ENCODE measurements at places on chromosomes 2 and 18.

DNA sequence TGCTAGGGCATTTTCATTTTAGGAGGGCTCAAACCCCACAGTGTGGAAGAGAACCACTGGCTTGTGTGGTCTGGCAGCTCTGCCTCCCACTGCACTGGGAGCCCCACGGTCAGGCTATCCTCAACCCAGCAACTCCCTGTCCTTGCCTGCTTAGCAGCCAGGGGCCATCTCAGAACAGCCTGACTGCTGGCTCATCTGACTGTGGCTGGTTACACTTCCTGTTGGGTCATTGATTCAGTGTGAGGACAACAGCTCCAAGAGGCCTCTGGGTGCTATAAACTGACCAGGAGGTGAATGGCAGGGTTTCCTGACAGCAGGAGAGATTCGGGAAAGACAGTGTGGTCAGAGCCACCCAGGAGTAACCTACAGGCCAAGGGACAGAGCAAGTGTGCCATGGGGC, 40.1 kb downstream of the AMER3 start:
- no peak for DNase-seq

GRCh38 chr2:19739256-19739655, 162.5 kb downstream of the TTC32 start:
- DNase-seq: no peak

GRCh38 chr2:173090276-173090877, 14.7 kb downstream of the MAP3K20 start:
- no peak for DNase-seq

- no peak for DNase-seq
These were observed 1.3 kb downstream of the PGAP1 start for GRCh38 chr2:196925051-196925767.

DNA sequence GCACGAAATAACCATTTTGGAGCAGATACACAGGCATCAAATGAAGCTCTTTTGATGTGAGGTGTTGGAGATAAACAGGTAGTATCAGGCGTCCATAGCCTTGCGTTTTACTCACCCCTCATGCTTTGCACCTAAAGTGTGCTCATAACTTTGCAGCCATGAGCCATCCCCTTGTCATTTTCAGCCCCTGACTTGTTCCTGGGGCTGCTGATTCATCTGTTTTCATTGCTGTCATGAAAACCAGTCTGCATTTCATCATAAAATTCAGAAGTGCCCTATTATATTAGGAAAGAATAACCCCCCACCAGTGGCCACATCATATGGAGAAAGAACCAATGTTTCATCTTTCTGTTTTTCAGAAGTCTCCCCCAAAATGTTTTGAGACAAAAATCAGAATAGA, 329.7 kb upstream of the NRP2 start:
- DNase-seq: no peak

GRCh38 chr2:9375857-9376428, 47.4 kb downstream of the ITGB1BP1 start:
- no peak for DNase-seq

GRCh38 chr2:40416486-40416885, 35.4 kb downstream of the SLC8A1 start:
- DNase-seq: no peak

- no peak for DNase-seq
These were observed 6.7 kb downstream of the EVA1A start for GRCh38 chr2:75553935-75554531.

DNA sequence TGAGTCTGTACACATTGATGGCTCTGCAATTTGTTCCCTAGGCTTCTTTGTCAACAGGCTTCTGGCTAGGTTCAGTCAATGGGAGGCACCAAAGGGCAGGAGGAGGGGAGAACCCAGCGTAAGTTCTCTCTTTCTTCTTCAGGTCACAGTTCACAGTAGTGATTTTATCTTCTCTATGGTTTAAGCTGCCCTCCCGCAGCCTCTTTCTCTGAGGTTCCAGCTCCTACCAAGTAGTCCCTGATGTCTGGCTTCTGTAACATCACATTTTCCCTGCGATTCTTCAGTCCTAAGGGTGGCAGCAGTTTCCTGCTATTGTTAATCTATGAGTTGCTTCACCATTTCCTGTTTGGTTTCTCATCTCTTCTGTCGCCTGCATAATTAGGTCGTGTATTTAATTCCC, 107.4 kb downstream of the CPO start:
- DNase-seq: no peak

DNA sequence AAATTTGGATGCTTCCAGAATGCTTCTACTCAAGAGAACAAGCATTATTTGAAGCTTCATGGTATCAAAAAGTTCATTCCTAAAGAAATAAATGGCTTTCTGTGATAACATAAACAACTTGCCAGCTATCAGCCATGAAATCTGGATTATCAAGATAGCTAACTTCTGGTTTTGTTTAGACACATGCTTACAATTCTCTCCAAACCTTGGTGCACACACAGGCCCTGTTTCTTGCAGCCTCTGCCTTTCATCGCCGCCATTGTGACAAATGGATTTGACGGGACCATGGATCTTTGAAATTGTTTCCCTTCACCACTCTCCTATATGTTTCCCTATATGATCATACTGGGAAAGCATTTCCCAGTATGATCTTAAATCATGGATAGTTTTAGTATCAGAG, 47.9 kb upstream of the CABLES1 start:
- no peak for DNase-seq

- no peak for DNase-seq
These were observed 34.7 kb upstream of the MAP2 start for GRCh38 chr2:209389171-209389618.

DNA sequence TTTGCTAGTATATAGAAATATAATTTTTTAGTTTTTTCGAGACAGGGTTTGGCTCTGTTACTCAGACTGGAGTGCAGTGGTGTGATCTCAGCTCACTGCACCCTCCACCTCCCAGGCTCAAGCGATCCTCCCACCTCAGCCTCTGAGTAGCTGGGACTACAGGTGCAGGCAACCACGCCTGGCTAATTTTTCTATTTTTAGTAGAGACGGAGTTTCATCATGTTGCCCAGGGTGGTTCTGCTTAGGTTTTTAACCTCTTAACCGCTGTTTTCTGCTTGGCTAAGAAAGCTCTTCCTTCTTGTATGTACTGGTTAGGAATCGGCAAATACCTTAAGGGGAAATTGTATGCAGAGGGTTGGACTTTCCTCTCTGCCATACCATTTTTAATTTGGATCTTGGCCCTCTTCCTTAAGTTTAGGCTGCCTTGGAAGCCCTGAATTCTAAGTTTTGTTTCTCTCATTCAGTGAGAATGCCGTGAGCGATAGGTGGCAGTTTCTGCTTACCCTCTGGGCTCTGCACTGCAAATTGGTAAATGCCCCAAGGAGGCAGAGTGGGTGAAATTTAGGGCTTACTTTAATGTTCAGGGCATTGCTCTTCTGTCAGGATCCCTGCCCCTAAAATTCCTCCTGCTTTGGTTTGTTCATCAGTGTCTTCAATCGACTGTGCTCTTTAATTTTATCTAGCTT, 32.3 kb downstream of the EML6 start:
- DNase-seq: no peak

DNA sequence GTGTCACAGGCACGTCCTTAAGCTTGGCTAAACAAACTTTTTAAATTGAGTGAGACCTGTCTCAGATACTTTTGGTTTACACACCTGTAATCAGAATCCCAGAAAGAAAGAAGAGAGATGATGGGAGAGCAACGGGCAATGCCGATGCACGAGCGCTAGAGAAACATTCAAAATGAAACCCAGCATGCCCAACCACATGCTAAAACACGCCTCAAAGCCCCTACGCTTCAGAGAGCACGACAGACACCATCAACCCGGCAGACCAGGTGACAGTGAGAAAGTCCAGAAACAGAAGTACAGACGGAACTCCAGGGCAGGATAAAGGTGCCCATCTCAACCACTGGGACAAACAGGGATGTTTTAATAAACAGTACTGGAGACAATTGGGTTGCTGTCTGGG, 85.5 kb downstream of the HDAC4 start:
- no peak for DNase-seq

GRCh38 chr2:215241791-215242305, 70.0 kb upstream of the ATIC start:
- DNase-seq: no peak

DNA sequence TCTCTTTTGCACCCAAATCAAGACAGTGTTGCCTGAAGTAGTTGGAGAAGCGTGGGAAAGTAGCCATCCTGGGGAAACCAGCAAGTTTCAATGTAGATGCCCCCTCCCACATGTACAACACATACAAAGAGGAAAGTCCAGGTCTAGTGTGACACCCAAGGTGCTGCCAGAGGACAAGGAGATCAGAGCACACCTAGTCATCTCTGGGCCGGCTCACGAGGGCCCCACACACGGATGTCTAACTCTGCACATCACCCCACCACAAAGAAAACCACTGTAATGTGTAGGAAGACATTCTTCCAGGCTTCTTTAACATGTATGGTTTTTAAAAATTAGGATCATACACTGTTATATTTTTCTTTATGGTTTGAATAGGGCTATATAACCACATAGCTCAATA, 21.6 kb downstream of the PARD6G start:
- no peak for DNase-seq

DNA sequence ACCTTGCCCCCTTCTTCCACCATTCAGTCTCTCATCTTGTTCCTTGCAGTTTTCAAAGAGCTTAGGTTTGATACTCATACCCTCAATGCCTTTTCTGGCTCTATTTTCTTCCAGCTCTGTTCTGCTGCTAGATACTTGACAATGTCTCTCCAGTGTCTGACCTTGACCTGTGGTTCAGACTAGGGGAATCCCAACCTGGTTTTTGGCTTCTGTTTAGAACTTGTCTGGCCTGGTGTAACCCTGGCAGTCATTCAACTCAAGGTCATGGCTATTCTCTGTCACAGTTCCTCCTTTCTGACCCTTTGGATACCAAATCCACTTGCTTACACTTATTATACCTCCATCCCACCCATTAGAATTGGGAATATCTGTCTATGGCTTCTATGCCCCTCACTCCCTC, 31.8 kb upstream of the IMP4 start:
- no peak for DNase-seq

GRCh38 chr2:215717501-215718381, 281.9 kb upstream of the FN1 start:
- DNase-seq: no peak

- DNase-seq: no peak
These were observed 479.4 kb upstream of the TCF4 start for GRCh38 chr18:56067214-56067894.

DNA sequence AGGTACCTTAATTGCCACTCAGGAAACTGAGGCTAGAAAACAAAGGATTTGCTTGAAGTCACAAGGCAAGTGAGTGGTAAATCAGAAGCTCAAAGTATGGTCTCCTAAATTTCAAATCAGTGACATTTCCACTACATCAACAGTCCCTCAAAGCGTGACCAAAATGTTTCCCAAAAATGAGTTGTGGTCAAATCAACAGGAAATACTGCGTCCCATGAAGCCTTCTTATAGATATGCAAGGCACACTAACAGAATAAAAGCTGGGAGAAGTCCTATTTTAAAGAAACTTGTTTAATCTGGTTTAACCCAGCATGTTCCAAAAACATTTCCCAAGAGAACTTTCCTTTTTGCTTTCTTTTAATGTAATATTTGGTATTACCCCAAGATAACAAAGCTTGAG, 249.4 kb downstream of the EXOC6B start:
- DNase-seq: no peak

GRCh38 chr18:2992995-2993877, 19.7 kb downstream of the LPIN2 start:
- DNase-seq: no peak
